ENCODE measurements at places on chromosomes 5 and 9.
A peak's percentile ranks its signal among the peaks of the same experiment; 100 is the strongest.

DNA sequence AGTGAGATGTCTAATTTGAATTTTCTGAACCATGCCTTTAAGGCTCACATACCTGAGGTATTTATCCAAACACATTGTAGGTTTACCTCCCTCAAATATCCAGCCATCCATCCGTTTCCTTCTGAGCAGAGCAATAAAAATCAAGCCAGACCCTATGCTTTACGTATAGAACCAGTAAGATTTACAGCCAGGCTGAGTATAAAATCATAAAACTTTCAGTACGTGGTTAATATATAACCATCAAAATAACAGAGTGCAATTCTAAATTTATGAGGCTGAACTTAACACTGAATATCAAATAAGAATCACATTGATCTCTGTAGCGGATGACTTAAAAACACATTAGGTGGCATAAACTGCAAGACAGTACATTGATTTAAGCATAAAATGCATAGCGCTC lies 877.9 kb upstream of the WWC1 start:
- DNase-seq: no peak

GRCh38 chr5:179746872-179747271 lies 14.2 kb downstream of the MAML1 start:
- DNase-seq: no peak

DNA sequence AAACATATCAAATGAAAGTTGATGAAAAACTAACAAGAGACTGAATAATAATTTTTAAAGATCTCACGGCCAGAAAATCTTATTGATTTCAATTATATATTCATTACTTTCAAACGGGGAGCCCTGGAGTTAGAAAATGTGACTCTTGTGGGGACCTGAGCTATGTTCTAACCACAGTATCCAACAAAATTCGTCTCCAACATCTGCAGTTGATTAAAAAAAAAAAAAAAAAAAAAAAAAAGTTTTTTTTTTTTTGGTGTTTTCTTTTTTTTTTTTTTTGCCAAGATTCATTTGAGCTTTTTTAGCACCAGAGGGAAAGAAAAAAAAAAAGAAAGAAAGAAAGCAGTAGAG lies 144.3 kb upstream of the PIK3R1 start:
- DNase-seq: no peak

GRCh38 chr5:34691326-34691725 lies 35.2 kb downstream of the RAI14 start:
- DNase-seq: no peak

DNA sequence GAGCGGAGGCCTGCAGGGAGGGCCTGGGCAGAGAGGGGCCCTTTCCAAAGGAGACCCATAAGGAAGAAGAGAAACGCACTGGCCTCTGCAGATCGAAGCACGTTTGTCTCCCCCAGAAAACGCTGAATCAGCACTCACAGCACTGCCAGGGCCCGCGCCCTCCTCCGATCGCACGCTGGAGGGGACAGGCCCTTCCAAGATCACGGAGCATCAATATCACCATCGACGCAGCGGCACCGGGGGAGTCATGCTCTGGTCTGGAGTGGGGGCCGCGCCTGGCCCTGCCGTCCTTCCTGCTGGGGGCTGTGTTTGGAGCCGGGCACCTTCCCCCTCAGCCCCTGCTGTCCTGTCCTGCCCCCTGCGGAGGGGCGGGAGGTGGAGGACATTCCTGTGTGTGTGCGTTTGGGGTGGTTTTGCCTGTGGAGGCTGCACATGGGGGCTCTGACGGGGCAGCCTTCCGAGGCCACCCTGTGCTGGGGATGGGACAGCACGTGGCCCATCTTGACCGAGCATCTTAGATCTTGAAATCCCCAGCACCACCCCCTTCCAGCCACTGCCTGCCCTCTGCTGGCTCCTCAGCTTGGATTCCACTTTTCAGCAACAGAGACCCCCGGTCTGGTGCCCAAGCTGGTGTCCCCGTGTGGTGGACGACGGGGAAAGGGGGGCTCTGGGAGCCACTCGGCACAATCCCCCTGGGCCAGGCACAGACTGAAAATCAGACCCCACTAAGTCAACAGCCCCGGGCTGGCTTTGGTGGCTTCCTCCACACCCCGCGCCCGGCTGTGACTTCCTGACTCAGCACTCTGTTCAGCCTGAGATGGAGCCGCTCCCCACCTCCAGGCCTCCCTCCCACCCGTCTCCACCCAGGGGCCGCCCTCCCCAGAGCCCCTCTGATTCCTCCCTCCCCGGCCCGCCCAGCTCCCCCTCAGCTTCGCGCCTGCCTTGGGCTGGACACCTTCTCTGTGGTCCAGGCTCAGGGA lies 8.3 kb downstream of the TMEM250 start:
- DNase-seq: peak; percentile 45

DNA sequence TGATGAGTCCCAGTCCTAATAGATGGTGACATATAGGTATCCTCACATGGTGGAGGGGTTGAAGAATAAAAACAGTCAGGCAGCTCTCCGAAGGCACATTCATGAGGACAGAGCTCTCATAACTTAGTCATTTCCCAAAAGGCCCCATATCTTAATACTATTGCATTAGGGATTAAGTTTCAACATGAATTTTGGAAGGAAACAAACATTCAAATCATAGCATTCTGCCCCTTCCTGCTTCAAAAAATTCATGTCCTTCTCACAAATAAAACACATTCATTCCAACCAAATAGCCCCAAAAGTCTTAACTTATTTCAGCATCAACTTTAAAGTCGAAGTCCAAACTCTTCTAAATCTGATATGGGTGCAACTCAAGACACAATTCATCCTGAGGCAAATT lies 277.2 kb upstream of the NR4A3 start:
- no peak for DNase-seq

- DNase-seq: no peak
These were observed 52.4 kb downstream of the RFX3 start for GRCh38 chr9:3473405-3473804.

DNA sequence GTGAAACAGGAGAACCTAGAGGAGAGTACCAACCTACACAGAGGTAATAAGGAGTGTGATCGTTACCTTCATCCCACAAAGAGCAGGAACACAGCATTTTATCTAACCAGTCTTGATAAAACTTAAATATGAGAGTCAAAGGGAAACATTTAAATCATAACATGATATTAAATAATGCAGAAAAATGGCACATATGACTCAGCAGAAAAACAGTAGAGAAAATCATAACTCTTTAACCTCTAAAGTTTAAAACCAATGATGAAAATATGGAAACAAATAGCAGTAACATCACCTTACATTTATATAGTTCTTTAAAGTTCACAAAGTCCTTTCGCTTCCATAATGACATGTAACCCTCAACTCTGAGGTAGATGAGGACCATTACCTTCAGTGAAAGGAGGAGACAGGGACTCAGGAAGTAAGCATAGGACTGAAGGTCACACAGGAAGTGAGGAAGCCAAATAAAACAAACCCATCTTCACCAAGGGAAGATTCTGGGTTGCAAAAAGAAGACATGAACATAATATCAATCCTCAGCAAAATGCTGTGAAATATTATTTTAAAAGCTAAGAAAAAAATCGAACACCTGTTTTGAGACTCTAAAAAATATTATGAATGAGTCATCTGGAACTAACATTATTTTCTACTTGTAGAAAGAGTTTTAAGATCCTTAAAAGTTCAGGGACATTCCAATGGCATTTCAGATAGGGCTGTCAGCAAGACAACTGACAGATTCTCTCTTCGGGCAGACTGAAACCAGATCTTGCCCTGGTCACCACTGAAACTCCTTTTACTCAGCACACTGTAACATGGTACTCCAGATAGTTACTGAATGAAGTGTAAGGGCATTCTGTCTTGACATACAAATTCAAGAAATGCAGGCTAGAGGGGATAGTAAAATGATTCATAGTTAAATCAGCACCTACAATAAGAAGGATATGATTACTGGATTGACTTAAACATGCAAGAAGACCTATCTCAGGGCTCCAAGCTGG lies 148.5 kb downstream of the EPB41L4A start:
- DNase-seq: no peak

- no peak for DNase-seq
These were observed 132.0 kb downstream of the IZUMO3 start for GRCh38 chr9:24413651-24414050.

DNA sequence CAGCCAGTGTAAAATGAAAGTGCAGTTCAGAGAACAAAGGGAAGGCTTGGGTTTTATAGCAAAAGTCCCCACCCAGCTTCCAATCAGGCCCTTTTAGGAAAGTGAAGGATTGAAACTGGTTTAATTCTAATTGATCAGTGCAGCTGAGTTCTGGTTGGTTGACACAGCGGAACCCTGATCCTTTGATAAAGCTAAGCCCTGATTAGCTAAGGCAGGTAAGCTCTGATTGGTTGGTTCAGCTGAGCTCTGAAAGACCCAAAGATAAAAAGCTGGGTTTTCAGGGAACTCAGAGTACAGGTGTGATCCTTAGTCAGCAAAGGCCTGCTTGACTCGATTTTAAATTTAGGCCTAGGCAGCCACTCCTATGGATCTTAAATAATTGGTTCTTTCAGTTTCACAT lies 70.8 kb upstream of the PRRC1 start:
- DNase-seq: no peak

- DNase-seq: no peak
These were observed 648.0 kb downstream of the IRX1 start for GRCh38 chr5:4243479-4244264.

DNA sequence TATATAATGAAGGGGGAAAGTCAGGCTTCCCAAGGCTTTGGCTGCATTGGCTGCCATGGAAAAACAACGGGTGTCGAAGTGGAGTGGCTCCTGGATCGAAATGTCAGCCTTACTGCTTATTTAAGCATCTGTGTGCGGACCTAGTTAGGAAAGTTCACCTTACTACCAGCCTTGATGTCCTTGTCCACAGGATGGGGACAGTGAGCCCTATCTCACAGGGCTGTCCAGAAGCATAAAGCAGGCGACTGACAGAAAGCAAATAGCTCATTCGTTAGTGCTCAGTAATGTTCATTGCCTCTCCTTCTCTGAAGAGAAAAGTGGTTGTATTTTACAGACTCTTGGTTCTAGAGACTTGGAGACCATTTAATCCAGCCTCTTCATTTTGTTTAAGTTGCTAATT lies 81.5 kb upstream of the NIPAL4 start:
- no peak for DNase-seq

DNA sequence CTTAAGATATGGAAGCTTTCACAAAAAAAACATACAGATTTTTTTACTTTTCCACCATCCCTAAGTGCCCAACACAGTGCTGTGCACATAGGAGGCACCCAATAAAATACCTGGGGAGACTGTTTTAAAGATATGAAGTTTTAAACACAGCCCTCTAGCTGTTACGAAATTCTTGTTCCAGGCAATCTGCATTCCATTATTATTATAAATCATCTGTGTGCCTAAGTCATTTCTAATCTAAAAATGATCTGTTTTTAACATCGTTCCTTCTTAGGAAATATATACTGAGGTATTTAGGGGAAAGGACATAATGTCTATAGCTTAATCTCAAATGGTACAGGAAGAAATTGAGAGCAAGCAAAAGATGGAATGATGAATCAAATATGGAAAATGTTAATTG lies 32.7 kb upstream of the ISCA1 start:
- no peak for DNase-seq

DNA sequence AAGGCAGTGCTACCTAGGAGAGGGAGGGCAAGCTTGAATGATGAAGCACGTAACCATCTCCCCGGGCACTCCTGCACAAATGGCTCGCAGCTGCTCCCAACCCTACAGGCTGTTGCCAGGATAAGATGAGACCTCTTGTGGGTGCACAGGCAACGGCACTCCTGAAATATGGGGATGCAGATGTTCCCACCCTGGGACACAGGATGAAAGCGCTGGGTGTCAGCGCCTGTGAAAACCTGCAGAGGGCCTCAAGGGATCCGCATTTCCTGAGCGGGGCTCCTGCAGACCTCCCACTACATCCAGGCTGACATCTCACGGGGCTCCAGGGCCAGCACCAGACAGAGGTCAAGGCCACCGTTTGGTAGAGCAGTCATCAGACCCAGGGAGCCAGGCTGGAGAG lies 60.7 kb downstream of the SMIM23 start:
- DNase-seq: no peak

Data from stimulated activated naive CD4-positive, alpha-beta T cell treated with Interleukin-2 at 50 U/mL for 16 hours (primary cell).